NCI-H1436 treated with DMSO at 0.1 percent for 48 hours (cell line): ENCODE measurements at places on chromosomes 1 and 21.

- DNase-seq, result no peak
Measured at GRCh38 chr1:57986432-57986831, 560.1 kb downstream of the OMA1 start.

DNA sequence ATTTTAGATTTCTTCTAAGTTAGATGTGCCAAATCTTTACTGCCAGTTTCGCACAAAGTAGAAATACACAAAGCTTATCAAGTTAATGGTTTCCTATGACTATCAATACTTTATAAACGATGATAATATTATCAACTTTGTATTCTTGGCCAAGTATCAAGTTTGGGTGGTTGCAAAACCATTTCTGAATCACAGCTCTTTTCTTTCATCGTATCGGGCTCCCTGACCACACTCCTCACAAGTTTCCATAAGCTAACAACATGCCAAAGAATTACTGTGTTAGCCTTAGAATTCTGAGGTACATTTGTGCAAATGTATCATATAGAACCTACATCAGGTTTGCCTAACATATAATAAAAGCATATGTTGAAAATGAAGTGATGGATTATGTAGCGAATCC is 311.0 kb downstream of the KCTD3 start:
- no peak for DNase-seq

DNA sequence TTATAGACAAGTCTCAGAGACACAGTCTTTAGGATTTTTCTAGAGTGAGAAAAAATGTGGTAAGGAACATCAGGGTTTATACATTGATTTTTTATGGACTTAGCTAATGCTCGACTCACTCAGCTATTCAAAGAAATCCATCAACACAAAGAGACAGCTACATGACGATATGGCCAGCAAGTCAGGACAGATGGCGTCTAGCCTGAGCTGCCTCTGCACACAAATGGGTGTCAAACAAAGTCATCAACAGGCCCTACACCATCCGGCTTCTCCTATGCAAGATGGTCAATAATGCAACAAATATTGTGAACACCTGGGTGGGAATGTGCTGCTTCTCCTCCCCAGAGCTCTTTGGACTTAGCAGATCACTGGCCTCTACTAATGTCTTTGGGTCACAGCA is 13.3 kb upstream of the ERICH3 start:
- no peak for DNase-seq

- no peak for DNase-seq
Measured at GRCh38 chr1:44354268-44354839, 703 bp downstream of the ERI3 start.

DNA sequence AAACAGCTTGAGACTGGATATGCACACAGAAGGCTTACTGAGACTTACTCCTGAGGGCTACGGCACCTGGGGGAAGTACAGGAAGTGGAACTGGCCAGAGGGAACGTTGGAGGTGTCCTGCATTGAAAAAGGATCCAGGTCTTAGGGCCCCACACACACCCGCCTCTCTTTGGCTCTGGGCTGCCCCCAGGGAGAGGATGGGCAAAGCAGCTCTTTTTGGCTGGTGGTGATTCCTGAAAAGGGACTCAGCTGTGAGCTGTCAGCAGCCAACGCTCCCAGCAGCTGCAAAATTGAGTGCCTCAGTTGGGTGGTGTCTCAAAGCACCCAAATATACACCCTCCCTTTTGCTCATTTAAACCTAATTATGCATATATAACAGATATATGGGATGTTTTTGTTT is 213.2 kb downstream of the TNR start:
- no peak for DNase-seq

DNA sequence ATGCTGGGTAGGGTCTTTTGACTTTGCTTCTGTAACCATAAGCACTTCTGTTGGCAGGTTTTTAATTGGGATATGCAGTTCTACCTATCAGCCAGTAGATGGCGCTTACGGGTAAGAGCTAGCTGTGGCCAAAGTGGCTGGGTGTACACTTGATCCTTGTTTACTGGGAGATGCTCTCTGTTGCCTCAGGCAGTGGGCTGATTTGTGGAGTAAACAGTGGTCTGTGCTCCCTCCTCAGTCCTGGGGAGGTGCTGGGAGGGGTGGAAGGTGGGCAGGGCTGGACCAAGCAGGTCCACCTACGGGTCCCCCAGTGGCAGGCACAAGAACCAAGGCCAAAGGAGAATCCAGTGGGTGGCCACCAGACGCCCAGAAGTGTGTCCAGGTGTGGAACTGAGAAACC is 43.4 kb downstream of the RALGPS2 start:
- no peak for DNase-seq
